ENCODE measurements at places on chromosomes 3 and 15. TPM values are rescaled to one million over a fixed set of nuclear protein-coding genes. Genes with fewer than 3 reads are reported as not detected.

DNA sequence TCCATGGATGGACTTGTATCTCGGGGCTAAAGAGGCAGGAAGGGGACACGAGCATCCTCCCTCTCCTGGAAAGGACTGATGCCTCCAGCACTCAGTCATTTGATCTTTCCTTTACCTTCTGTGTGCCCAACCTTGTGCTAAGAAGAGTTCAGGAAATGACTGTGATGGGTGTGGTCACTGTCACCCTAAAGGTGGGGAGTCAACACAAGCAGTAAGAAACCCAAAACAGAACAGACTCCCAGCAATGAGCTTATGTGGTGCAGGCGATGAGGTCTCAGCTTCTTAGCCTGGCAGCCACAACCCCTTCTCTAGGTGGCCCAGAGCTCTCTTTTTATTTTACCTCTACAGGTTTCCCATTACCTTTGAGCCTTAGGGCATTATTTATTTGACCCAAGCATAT lies 3.8 kb downstream of the MPI start:
- no peak for DNase-seq

- no peak for DNase-seq
Observed at GRCh38 chr15:42921342-42921731, 759 bp upstream of the TTBK2 start.

DNA sequence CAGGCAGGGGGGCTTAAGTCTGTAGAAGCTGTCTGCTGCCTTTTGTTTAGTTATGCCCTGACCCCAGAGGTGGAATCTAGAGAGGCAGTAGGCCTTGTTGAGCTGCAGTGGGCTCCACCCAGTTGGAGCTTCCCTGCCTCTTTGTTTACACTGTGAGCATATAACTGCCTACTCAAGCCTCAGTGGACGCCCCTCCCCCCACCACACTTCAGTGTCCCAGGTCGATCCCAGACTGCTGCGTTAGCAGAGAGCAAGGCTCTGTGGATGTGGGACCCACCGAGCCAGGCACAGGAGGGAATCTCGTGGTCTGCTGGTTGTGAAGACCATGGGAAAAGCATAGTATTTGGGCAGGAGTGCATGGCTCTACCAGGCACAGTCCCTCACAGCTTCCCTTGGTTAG lies 446.8 kb upstream of the RARB start:
- DNase-seq, result no peak

DNA sequence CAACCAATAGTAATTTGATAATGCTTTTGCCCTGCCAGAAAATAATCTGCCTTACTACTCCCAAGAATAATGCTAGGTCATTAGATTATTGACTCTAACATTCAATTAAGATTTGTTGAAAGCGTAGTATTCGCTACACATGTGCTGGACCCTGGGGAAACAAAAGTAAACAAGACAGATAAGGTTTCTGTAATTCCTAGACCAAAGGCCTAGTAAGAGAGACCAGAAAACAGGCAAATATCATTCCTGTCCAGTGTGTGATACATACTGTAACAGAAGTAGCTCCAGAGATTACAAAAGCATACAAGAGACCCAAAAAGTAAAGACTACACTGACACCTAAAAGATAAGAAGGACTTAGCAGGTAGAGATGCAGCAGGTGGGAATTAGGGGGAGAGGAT lies 60.8 kb downstream of the PLOD2 start:
- DNase-seq, result no peak

GRCh38 chr3:161695811-161696210 lies 199.2 kb downstream of the OTOL1 start:
- DNase-seq, result no peak

DNA sequence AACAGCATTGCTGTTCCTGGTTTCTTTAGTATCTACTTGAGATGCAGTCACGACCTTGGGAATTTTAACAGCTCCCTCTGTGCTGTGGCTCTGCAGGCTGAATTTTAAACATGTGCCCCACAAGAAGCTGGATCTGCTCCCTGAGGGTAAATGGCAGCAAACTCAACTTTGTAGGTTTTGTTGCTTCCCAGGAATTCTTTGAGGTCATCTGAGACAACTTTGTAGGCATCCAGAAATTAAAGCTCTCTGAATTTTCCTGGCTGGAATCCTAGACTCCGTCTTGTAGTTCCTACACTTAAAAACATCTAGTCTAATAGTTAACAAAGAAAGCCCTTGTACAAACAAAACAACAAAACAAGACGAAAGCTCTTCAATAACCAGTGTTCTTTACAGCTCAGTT lies 366.3 kb downstream of the FEZF2 start:
- DNase-seq, result no peak

DNA sequence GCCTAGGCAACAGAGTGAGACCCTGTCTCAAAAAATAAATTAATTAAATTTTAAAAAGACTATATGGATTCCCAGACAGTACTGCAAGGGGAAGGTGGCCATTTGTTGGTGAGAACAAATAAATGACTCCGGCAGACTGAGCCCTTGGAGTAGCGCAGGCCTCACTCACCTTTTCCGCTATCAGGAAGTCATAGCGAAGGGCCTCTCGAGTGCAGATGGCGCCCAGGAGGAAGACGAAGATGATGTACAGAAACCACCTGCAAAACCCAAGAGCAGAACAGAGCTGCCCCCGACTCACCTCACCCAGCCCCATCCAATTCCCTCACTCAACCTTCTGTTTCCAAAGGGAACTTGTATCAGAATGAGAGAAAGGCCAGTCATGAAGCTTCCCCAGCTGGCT lies 62.8 kb upstream of the HEG1 start:
- DNase-seq, result no peak

- peak; percentile 24 for DNase-seq
Observed at GRCh38 chr15:29669823-29670222, 152.4 kb downstream of the TJP1 start.

DNA sequence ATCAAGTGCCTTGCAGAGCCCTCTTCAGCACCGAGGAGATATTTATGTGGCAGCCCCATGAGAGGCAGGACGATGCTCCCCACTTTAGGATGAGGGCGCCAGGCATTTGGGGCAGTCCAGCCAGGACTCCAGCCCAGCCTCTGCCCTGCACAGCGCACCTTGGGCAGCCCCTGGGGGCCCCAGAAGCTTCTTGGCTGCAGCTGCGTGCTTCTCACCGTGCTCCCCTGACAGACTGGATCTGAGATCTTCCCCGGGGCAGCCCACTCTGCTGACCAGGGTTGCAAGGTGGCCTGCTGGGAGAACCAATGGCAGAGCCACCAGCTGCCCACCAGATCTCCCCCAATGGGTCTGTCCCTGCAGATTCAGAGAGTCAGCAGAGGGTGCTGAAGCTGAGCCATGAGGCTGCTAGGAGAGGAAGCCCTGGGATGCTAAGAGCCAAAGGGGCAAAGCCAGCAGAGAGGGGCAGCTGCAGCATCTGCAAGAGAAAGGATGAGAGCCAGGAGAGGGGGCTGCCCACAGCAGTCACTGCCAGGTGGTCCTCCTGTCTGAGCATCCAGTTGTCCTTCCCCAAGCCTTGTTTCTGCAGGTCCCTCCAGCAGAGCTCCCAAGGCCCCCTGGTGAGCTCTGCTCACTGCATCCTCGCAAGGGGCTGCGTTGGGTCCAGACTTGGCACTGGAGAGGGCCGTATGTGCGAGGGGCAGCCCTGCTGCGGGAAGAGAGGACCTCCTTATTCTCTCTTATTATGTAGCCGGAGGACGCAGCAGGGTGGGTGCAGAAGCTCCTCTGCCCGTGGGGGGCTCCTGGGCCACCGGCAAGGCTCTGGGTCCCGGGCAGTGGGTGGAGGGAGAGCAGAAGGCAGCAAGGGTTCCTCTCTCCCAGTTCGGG lies 14.7 kb upstream of the KLF13 start:
- DNase-seq, result no peak

DNA sequence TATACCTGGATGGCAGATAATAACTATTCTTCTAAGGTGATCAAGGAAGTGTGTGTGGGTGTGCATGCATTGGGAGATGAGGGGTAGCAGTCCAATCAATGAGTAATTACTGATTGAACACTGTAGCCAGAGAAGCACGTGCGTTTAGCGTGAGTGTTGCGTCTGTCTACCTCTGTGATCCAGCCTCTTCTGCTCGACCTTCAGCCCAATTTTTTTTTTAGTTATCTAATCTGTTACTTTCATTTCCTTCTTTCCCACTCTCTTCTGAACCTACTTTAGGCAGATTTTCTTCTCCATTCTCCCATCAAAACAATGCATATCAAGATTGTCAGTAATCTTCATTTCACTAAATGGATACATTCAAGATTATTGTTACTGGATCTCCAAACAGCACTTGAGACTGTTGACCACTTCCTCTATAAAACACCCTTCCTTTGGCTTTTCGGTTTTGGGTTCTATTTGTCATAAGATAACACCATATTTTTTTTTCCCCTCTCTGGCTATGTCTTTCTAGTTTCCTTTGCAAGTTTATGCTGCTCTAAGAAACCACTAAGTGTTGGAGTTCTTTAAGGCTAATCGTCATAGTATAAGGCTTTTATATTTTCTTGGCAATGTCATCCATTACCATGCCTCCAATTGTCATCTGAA lies 41.0 kb downstream of the MCTP2 start:
- no peak for DNase-seq

DNA sequence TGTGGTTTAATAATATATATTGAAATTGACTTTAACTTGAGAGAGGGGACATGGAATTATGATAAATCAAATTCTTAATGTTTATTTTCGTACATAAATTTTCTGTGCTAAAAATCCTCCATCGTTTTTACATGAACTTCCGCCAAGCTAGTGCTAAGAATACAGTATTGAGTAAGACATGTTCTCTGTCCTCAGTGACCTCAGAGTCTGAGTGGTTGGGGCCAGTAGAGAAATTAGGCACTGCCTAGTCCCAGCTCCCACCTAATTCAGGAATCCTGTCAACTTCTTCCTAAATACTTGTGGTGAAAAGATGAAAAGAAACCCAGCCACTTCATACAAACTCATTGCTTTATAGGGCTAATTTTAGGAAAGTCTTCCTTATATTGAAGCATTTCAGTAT lies 110.3 kb downstream of the PPP2R3A start:
- DNase-seq, result no peak

- DNase-seq, result no peak
Observed at GRCh38 chr3:39254806-39255449, 24.9 kb downstream of the CX3CR1 start.

DNA sequence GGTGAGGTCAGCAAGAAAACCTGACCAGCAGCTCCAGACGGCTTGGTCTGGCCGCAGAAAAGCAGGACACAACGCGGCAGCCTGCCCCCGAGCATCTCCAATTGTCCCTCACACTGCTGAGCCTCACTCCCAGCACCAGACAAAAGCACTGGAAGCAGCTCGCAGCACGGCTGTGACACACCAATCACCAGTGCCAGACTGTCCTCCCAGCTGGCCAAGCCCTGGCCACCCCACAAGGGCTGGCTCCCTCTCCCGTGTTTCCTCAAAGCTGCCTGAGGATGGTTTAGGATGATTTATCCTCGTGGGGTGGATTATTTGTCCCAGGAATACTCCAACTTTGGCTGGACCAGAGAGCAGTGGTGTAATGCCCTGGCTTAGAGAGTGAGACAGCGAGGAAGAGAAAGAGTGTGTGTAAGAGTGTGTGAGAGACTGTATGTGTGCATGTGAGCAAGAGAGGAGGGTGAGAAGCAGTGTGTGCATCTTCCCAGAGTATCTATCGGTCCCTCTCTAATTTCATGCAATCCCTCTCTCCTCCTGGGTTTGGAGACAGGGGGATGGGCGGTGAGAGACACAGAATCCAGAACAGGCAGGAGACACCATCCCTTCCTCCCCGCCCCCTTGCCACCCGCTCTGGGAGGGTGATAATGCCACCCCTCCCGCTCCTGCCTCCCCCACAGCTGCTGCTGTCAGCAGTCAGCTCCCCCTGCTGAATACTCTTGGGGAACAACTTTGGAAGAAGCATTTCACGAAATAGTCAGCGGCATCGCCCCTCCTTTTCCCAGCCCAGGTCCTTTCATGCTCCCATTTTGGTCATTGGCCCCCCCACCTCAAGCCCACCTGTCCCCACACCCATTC lies 34.2 kb downstream of the SEMA5B start:
- peak; percentile 19 for DNase-seq

DNA sequence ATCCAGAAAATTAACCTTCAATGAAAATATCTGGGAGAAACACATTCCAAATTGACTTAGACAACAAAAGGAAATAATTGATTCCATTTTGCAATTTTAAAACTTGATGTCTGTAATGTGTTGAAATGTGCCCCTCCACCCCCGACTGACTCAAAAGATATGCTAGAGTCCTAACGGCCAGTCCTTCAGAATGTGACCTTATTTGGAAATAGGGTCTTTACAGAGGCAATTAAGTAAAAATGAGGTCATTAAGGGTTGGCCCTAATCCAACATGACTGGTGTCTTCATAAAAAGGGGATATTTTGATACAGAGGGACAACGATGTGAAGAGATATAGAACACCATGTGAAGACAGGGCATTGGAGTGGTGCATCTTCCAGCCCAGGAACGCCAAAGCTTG lies 153.9 kb downstream of the PDZRN3 start:
- DNase-seq, result no peak

DNA sequence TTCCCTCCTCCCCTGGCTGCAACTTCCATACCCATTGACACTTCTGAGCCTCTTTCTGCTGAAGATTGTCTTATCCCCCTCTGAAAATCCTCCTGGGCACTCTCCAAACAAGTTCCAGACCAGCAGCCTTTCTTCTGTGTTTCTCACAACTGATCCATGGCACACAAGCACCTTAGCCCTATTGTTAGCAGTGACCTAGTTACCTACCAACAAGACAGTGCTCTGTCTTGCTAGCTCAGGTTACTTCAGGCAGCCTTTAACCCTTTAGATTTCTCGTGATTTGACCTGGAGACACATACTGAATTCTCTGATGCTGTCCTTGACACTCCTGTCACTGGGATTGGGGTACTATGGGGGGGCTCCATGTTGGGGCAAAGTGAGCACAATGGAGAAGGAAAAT lies 82.1 kb downstream of the GTF2E1 start:
- no peak for DNase-seq

- no peak for DNase-seq
Observed at GRCh38 chr3:131167867-131168266, 141.2 kb downstream of the NEK11 start.

- no peak for DNase-seq
Observed at GRCh38 chr3:179093807-179094206, 22.2 kb upstream of the ZMAT3 start.

DNA sequence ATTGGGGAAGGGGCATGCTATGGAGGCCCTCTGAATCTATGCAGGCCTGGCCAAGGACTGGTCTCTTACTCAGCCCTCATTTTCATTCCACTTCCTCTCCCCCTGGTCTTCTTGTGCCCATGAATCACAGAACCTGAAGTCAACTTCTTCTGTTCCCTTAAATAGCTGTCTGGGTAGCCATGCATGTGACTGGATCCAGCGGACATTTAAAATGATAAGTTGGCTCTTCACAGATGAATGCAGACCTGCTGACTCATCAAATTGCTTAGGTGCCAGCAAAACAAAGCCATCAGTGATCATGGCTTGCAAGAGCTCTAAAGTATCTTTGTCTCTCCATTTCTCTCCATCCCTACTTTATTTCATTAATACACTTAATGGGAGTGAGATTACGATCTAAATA lies 90.1 kb upstream of the CADPS start:
- DNase-seq, result no peak

Gene FAM3D
- total RNA-seq, result not detected

Gene UNC13C
- total RNA-seq, result not detected

Gene SAXO2
- 2.7 TPM for total RNA-seq

Gene CCDC54
- total RNA-seq, result not detected

Gene GPR15
- total RNA-seq, result not detected

Gene RRP9
- 23.4 TPM for total RNA-seq

Gene SLC22A14
- not detected for total RNA-seq

Gene RYR3
- 0.15 TPM for total RNA-seq

Measured in PC-9 (cell line).